ENCODE measurements at places on chromosomes 11 and 22.

DNA sequence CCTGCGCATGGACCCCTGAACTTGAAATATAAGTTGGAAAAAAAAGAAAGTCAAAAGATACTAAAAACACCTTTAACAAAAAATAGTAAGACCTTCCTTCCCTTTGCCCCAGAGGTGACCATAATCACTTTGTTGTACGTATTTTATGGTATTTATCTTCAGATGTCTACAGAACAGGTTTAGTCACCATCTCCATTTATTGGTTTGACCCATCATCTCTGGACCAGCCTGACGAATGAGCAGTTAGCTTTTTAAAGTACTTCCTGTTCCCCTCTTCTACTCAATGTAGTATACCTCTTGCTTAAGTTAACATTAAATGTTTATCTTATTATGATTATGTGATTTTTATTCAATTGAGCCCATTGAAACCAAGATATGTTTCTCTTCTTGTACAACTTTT is 64.7 kb upstream of the CREB3L1 start:
- no peak for DNase-seq

GRCh38 chr11:108527382-108527781 is 29.2 kb upstream of the POGLUT3 start:
- DNase-seq = no peak

DNA sequence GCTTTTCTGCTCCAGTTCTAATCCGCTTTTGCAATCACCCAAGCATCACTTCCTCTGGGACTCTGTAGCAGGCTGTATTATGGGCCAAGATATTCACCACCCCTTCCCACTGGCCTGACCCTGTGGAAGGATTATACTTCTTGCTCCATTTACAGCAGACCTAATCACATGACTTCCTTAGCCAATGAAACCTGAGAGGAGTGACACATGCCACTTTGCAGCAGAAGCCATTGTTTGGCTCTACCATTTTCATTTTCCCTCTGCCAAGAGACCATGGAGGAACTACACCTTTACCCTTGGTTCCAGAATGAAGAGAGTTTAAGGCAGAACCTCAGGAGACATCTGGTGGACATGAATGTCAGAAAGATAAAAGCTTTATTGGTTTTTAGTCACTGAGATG is 134.9 kb upstream of the HSD17B12 start:
- no peak for DNase-seq

GRCh38 chr22:43485502-43486089 is 73.8 kb downstream of the MPPED1 start:
- no peak for DNase-seq

GRCh38 chr11:99865951-99866350 is 821.1 kb upstream of the ARHGAP42 start:
- peak; percentile 3 for DNase-seq

GRCh38 chr22:44537015-44537414 is 39.0 kb upstream of the RTL6 start:
- no peak for DNase-seq

- no peak for DNase-seq
These were observed 46.6 kb downstream of the BMAL1 start for GRCh38 chr11:13324141-13324540.

- no peak for DNase-seq
These were observed 143.4 kb downstream of the CRYBB2 start for GRCh38 chr22:25362883-25363240.

- DNase-seq = no peak
These were observed 25.7 kb upstream of the BLID start for GRCh38 chr11:122141725-122142124.

GRCh38 chr22:24089951-24090350 is 78.8 kb downstream of the CABIN1 start:
- no peak for DNase-seq

GRCh38 chr11:128563942-128564641 is 23.3 kb downstream of the ETS1 start:
- DNase-seq = no peak

GRCh38 chr11:106421676-106422292 is 344.3 kb downstream of the AASDHPPT start:
- no peak for DNase-seq

- DNase-seq = no peak
These were observed 21.7 kb downstream of the TIMP3 start for GRCh38 chr22:32823024-32823730.

- no peak for DNase-seq
These were observed 26.7 kb downstream of the ANKRD42 start for GRCh38 chr11:83220260-83220659.

- DNase-seq = no peak
These were observed 553.6 kb downstream of the BUD13 start for GRCh38 chr11:116219171-116219635.

DNA sequence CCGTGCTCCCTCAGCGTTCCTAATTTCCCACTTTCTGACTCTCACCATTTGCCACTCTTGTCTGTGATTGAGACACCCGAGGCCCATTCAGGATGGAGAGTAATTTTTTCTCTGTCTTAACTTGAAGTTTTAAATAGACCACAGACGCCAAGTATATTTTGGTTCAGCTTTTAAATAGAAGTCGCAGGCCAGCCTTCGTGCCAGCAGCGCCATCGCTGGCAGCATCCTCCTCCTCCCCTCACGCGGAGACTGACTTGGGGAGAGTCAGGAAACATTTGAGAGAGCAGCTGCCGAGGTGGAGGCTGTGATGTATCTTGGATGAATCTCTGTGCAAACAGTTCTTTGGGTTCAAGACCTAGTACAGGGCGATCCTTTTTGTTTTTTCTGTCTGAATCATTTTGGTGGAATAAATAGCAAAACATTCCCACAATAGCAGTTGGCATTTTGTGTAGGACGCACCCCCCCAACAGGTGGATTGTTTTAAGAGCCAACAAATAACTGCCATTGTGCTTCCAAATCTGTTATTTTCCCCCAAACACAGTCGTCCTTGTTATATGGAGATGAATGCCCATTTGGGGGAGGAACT is 889 bp upstream of the DMC1 start:
- peak; percentile 48 for DNase-seq

- DNase-seq = no peak
These were observed 56.9 kb upstream of the EIF3M start for GRCh38 chr11:32526760-32527159.

GRCh38 chr22:17411213-17411612 is 42.0 kb downstream of the CECR2 start:
- peak; percentile 62 for DNase-seq

DNA sequence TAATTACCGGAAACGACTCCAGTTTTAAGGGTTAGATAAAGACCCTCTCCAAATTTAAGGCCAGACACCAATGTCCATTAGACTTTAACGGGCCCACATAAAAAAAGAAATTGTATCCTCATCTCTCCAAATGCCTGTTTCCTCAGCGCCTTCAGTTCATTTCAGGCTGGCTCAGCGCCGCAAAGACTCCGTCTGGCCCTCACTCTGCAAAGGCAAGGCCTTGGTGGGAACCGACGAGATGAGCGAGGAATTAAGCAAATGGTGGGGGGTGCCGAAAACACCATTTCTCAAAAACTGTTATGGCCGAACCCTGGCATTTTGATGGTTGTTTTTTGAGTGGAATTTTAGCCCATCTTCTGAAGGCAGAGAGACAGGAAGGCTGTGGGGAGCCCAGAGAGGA is 15.7 kb downstream of the MN1 start:
- no peak for DNase-seq

DNA sequence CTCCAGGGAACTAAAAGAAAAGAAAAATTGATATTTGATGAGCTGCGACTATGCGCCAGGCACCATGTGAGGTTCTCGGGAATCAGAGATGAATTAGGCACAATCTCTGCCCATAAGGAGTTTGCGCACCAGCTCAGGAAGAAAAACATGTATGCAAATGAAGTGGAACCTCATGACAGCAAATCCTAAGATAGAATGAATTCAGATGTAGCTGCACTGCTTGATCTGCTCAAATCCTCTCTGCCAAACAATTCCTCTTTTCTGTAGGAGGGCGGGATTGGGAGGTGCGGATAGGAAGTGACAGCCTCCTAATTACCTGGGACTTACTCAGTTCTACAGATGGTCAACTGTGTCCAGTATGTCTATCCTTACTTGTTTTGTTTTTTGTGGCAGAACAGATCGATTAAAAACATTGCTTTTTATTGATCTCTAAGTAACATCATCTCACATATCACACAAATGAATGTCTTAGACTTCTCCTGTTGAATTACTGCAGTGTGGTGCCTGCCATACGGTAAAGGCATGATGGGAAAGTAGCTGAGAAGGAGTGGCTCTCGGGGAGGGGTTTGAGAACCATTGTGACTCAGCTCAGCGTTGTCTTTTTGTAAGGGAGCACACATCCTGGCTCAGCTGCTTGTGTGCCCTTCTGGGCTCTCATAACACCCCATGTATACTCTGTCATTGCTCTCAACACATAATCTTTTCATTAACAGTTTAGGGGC is 13.9 kb downstream of the CRTAM start:
- DNase-seq = no peak

- DNase-seq = no peak
These were observed 580.4 kb downstream of the CNTN5 start for GRCh38 chr11:99601179-99601578.

DNA sequence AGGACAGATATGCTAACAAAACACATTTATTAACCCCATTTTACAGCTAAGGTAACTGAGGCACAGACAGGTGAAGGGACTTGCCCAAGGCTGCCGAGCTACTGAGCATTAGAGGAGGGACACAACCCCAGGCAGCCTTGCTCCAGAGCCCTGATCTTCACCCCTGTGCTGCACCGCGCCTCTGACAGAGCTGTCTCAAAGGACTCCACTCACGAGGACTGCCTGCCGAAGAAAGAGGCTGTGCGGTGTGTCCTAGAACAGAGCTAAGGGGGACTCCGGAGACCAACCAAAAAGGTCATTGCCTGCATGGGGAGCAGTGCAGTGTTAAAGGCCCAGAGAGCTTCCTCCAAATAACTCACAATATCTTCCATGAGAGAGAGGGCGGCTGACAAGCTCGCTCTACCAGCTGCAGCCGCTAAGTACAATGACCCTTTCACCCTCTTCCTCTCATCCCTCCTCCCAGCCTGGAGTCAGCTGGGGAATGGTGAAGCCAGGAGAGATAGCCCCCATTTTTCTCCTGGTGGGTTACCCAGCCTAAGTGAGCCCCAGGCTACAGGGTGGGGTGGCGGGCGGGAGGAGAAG is 119.2 kb downstream of the DSCAML1 start:
- no peak for DNase-seq

- no peak for DNase-seq
These were observed 38.4 kb downstream of the ANO1 start for GRCh38 chr11:70116386-70117065.

DNA sequence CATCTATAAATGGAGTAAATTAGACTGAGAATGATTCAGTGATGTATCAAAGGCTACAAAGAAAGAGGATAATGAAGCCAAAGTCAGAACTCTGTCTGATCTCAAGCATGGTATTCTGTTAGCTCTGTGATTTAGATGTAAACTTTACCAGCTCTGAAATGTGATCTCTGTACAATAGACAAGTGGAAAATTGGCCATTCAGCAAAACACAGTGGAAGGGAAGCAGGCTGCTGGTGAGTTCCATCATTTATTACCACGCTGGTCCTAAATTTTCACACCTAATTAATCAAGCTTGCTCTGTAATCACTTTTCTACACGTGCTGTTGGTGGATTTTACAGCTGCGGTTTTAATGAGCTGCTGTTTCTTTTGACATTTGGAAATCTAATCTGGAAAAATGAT is 145.1 kb upstream of the OPCML start:
- no peak for DNase-seq

- no peak for DNase-seq
These were observed 79.8 kb downstream of the C11orf58 start for GRCh38 chr11:16818284-16818683.

DNA sequence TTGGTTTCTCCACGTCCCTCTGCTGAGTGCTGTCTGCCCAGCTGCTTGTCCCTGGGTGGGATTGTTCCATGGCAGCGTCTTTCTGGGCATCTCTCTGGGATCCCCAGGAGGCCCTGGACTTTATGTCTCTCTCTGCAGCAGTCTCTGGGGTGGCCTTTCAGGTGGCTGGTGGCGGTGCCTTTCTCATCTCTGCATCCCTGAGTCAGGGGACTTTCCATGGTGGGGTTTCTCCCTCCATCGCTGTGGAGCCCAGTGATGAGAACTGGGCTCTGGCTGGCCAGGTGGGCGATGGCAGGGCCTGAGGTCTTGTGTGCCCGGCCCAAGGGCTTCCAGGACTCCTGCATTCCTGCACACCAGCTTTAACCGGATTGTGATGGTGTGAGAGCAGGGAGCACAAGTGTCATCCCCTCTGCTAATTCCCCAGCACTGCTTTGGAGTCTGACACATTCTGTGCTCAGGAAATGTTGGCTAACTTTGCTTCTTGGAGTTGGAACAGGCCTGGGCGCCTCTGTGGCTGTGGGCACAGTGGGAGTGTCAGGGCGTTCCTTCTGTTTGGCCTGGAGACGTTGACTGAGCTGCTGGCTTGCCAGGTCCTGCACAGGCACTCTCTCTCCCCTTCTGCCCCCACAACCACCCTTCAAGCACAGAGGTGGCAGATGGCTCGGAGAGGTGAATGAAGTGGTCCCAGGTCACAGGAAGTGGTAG is 27.9 kb downstream of the FAM83F start:
- no peak for DNase-seq

DNA sequence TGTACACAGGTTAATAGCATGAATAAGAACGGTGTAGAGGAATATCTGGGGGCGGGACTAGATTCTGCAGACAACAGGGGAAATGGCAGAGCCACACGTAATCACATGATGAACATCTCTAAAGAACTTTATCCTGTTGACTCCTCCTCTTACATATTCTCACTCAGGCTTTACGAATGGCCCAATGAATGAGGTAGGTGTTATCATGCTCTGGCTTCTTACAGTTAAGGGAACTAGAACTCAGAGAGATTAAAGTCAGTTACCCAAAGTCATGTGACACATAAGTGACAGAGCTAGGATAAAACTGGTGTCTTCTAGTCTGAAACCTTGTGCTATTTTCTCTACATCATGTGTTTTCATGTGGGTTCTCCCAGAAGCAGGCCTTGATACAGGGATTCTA is 49.0 kb upstream of the BMAL1 start:
- DNase-seq = no peak

DNA sequence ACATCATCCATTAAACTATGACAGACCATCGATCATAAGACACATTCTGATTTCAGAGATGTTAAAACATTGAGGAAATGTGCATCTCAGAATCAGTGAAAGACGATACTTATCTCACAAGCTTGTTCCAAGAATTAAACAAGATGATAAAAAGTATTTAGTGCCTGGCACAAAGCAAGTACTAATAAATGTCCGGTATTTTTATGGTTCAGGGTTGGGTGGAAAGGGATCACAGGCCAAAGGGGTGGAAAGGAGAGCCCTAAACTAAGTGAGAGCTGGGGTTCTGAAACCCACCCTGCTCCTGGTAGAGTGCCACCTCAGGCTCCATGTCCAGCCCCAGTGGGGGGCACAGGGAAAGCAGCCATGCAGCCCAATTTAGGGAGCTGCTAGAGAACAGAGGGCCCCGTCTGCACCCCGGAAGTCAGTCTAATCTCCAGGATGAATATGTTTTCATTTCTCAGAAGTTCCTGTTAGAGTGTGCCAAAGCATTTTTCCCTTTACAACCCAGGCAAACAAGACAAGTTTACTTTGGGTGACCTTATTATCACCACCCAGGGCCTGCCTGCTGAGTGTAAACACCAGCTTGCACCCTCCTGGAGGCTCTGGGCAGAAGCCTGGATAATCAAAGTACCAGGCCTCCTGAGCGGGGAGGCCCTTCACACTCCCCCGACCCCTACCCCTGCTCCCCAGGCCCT is 3.8 kb upstream of the CREB3L1 start:
- DNase-seq = no peak
